ENCODE measurements at places on chromosomes 5 and 9. TPM values are rescaled to one million over a fixed set of nuclear protein-coding genes. Genes with fewer than 3 reads are reported as not detected.

Gene CATSPER3
- total RNA-seq = 1.5 TPM

DNA sequence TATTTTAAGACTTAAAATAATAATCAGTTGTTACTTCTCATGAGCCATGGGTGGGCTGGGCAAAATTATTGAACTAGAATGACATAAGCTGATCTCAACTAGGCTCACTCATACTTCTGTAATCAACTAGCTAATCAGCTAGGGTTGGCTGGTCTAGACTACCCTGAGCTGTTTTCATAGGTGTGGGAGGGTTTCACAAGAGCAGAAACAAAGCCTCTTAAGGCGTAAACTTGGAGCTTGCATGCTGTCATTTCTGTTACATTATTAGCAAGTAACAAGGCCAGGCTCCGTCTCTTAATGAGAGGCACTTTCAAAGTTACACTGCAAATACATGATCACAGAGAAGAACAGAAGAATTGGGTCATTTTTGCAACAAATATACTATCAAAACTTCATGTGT is 57.2 kb upstream of the GHR start:
- no peak overlapping the region for H3K27ac ChIP-seq
- H3K4me3 ChIP-seq = no peak overlapping the region
- H3K36me3 ChIP-seq = no peaks in the 10 kb centered on the region
- H3K4me1 ChIP-seq = no peaks in the 10 kb centered on the region

- no peaks in the 10 kb centered on the region for H3K27me3 ChIP-seq
- DNase-seq = no peak
- no peak overlapping the region for H3K4me3 ChIP-seq
- H3K27ac ChIP-seq = no peak overlapping the region
- H3K4me1 ChIP-seq = no peaks in the 10 kb centered on the region
Measured at GRCh38 chr5:144352330-144352729, 181.7 kb downstream of the KCTD16 start.

DNA sequence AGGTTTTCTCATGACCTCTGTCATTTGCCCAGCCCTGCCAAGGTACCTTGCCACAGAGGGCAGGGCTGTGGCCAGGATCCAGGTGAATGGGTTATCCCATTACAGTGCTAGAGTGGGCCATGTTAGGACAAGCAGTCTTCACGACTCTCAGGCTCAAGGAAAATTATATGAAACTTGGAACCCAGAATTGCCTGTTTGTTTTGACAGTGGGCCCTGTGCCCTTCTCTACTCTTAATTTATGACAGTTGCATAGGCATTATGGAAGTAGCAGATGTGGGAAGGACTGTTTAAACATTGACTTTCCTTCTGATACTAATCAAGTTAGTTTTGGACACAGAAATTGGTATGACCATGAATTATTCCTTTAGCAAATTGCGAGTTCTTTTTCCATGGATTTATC is 41.7 kb downstream of the ITGA2 start:
- no peaks in the 10 kb centered on the region for H3K27me3 ChIP-seq
- H3K4me1 ChIP-seq = peaks cover 18% of the 10 kb centered on the region
- DNase-seq = no peak
- H3K4me3 ChIP-seq = no peak overlapping the region

DNA sequence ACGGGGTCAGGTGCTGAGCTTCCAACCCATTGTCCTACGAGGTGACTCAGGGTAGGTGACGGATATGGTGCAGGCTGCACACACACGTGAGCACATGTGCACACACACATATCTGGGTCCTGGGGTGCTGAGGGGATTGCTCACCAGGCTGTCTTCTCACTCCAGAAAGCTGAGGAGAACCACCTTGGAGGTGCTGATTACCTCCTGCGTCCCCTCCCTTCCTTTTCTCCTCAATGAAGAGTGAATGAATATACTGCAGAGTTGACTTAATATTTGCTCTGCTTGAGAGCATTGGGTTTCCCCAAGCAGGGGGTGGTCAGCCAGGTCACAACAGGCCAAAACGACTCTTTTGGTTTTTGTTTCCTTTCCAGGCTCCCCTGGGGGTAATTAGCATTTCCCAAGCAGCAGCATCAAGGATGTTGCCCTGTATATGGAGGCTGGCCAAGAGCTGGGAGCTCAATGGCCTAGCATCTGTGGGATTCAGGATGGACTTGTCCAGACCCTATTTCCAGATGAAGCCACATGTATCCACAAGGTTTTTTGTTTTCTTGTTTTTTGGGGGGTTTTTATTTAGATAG is 49.7 kb downstream of the PDZD2 start:
- DNase-seq = no peak
- H3K4me1 ChIP-seq = no peaks in the 10 kb centered on the region
- H3K36me3 ChIP-seq = no peaks in the 10 kb centered on the region
- H3K27me3 ChIP-seq = no peaks in the 10 kb centered on the region

DNA sequence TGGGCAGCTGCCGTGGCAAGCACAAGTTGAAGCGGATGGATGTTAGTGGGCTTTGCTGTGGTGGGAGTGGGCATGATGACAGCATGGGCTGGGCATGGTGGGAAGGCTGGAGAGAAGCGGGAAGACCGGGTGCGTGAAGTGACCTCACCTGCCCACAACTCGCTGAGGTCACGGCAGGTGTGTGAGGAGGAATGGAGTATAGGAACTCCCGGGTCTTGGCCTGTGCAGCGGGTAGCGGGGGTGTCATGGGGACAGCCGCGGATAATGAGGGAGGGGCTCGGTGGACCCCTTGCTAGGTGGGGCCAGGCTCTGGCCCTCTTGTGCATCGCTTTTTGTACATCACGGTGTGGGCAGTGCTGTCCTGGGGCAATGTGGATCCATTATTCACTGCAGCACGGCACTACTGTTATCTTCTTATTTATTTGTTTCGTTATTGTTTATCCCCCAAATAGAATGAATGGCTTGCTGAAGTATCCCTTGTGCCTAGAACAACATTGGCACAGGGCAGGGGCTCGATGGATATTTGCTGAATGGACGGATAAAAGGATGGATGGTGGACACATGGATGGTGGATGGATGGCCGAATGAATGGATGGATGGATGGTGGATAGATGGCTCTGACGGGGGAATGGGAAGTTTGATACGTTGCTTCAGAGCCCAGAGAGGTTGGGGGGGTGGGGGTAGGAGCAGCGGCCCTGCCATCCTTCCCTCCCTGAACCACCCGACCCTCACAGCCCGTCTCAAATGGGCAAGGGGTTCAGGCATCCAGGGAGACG is 14.6 kb downstream of the PROP1 start:
- no peaks in the 10 kb centered on the region for H3K36me3 ChIP-seq
- no peak overlapping the region for H3K4me3 ChIP-seq
- H3K4me1 ChIP-seq = no peaks in the 10 kb centered on the region
- H3K27ac ChIP-seq = no peak overlapping the region
- DNase-seq = no peak

DNA sequence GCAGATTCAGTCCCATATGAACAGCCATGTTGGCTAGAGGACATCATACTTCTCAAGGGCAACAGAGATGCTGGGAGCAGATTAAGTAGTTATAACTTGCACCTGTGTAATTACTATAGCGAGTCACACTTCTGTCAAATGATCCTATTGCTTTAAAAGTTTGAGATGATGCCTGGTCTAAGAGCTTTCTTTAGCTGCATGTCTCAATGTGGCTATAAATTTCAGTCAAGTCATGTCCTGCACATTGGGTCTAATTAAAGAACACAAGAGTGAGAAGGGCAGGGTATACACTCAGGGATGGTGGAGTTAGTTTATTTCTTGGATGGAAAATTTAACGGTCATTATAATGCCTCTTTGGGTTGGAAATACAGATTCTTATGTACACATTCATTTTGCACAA is 557.3 kb downstream of the RAB3C start:
- no peak for DNase-seq
- no peaks in the 10 kb centered on the region for H3K36me3 ChIP-seq
- H3K4me3 ChIP-seq = no peak overlapping the region

- H3K36me3 ChIP-seq = no peaks in the 10 kb centered on the region
- no peaks in the 10 kb centered on the region for H3K27me3 ChIP-seq
- H3K4me1 ChIP-seq = no peaks in the 10 kb centered on the region
Measured at GRCh38 chr5:5933651-5934050, 444.7 kb downstream of the MED10 start.

DNA sequence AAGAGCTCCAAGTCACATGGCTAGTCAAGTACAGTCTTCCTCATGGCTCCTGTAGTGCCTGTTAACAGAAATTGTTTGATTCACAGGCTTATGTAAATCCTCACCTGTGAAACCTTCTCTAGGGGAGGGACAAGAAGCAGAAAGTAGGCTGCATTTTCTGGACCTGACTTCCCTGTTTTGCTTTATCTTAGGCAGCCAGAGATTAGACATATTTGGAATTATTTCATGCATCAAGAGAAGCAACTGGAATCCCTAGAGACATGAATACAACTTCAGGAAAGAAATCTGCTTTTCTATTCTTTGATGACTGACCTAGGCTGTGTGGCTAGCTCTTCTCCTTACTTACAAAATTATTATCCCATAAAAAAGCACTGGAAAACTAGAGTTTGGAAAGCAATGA is 52.3 kb downstream of the CAST start:
- H3K4me1 ChIP-seq = peaks cover 6% of the 10 kb centered on the region
- DNase-seq = no peak
- peak overlapping the region; percentile 29 for H3K27ac ChIP-seq
- no peaks in the 10 kb centered on the region for H3K36me3 ChIP-seq

Gene FGF1
- not detected for total RNA-seq

DNA sequence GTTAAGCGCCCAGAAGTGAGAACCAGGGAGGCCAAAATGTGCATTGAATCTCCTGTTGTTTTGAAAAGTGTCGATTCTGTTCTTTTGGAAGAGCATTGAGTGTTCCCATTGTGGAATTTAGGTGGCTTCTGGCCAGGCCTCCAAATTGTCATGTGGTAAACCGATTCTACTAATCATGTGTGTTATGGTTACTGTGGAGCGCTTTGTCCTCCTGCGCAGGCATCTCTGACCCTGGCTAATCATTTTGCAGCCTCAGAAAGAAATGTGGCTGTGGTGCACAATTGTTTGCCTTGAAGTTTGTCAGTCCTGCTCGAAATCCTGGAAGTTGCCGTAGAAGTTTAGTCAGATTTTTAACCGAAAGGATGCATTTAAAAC is 121.3 kb downstream of the RASGRF2 start:
- H3K27me3 ChIP-seq = no peaks in the 10 kb centered on the region
- DNase-seq = no peak
- no peaks in the 10 kb centered on the region for H3K36me3 ChIP-seq
- H3K4me1 ChIP-seq = no peaks in the 10 kb centered on the region

DNA sequence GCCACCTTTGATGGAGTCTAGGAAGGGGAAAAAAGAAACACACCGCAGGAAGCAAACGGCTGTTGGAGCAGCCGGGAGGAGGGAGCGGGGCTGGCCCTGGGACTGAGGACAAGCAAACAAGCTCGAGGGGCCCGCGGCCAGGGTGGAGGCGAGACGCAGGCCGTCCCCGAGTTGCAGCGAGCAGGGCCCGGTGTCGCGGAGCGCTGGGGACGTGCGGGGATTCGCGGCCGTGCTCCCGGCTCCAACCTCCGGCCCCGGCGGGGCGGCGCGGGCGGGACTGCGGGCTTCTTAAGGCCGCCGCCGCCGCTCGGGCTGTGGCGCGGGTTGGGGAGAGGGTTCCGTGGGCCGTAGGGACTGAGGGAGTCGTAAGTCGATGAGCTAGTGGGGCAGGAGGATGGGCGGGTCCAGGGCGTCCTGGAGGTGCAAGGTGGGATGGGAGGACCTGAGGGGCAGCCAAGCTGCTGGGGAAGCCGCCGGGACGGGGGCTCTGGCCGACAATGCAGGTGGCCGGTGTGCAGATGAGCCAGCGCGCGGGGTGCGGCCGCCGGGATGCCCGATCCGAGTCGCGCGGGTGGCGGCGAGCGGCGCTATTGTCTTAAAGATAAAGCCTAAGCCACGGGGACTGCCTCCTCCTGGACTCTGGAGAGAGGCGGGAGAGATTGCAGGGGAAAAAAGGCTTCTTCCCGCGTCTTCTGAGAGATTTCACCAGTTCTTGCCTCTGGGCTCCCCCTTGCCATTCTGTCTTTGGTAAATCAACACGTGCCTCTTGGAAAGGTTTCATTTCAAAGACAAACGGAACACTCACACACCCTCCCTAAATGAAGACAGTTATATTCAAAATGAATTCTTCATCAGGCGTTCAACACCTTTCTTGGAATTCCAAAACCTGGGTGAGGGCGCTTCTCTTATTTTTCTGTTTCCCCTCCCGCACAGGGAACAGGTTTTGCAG is 1.6 kb upstream of the HAPLN1 start:
- H3K27me3 ChIP-seq = peaks cover 9% of the 10 kb centered on the region
- no peaks in the 10 kb centered on the region for H3K36me3 ChIP-seq
- no peak overlapping the region for H3K27ac ChIP-seq
- no peak overlapping the region for H3K4me3 ChIP-seq

DNA sequence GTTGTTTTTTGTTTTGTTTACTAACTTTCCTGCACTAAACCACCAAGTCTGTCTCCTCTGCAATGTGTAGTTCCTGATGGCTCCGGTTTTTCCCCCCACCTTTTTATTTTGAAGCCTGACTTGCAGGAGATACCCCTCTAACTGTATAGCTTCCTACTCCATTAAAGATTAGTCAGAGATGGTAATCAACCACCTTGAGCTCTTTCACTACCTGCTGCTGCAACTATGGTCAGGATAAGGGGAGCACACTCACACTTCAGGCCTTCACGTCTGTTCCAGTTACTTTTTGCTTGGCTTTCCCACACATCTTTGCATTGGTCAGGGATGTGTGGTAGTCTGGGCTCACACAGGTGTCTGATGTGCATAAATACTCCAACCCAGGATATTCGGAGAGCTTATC is 63.4 kb downstream of the NR6A1 start:
- H3K36me3 ChIP-seq = no peaks in the 10 kb centered on the region
- H3K27me3 ChIP-seq = no peaks in the 10 kb centered on the region
- DNase-seq = no peak
- no peak overlapping the region for H3K27ac ChIP-seq

Gene LTC4S
- total RNA-seq = 6.0 TPM

DNA sequence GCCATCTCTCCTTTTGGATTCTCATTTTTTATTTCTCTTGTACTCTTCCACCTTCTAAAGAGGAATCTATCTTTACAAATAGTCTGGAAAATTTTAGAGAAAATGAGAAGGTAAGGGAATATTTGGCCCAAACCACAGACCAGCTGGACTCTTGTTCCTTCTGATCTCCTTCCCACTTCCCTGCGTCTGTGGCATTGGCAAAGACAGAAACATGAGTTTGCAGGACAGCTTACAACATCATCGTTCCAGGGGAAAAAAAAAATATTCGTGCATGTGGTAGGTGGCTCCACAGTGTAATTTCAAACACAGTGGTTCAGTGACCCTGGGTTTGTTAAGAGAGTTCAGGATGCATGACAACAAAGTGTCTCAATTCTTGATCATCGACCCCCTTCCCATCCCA is 755.0 kb downstream of the DNAH5 start:
- H3K4me1 ChIP-seq = no peaks in the 10 kb centered on the region
- no peak overlapping the region for H3K4me3 ChIP-seq
- H3K27ac ChIP-seq = no peak overlapping the region
- no peaks in the 10 kb centered on the region for H3K36me3 ChIP-seq
- DNase-seq = no peak
- no peaks in the 10 kb centered on the region for H3K27me3 ChIP-seq

Gene LCN6
- total RNA-seq = not detected

DNA sequence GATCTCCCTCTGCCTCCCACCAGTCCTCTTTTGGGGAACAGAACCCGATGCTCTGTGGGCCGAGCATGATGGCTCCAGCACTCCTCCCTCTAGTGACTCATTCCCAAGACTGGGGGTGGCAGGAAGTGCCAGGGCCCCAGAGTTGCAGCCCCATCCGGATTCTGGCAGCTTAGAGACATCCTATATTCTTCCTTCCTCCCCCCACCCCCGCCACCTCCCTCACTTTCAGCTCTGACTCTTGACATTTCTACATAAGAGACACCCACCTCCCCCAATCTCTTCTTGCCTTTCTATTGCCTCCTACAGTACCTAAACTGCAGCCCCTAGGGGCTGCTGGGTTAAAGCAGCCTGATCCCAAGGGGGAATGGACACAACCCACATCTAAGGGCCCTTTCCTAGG is 47.1 kb upstream of the MATR3 start:
- no peak overlapping the region for H3K4me3 ChIP-seq
- H3K4me1 ChIP-seq = no peaks in the 10 kb centered on the region
- H3K36me3 ChIP-seq = no peaks in the 10 kb centered on the region
- H3K27me3 ChIP-seq = no peaks in the 10 kb centered on the region
- peak; percentile 66 for DNase-seq
